ENCODE measurements at places on chromosomes 7 and 10.

GRCh38 chr7:157189405-157189804, 50.7 kb downstream of the UBE3C start:
- DNase-seq = no peak

GRCh38 chr7:150465414-150465813, 15.0 kb downstream of the GIMAP8 start:
- DNase-seq = no peak

GRCh38 chr10:119313644-119314043, 106.3 kb downstream of the GRK5 start:
- no peak for DNase-seq

DNA sequence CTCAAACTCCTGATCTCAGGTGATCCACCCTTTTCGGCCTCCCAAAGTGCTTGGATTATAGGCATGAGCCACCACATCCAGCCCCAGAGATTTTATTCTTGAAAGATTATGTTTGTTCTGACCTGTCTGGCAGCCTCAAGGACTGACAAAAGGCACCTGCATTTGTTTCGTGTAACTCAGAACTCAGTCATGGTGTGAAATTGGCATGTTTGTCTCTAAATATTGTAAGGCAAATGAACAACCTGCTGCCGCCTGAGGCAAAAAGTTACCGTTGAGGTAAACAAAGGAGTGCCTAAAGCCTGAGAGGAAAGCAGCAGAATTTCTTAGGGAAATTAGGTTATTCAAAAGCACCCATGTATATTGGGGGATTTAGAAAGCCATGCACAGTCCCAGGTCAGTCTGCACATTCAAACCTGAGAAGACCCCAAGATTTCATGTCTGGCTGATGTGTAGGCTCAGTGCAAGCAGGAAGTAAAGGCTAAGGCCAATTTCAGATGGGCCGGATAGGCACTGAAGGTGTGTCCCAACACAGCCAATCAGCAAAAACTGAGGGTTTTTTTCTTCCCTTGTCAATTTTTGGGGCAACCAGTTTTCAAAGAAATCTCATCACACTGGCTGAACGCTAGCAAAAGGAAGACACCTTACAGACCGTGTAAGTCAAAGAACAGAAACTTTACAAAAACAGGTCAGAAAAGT, 33.3 kb upstream of the HHEX start:
- no peak for DNase-seq

GRCh38 chr10:60130130-60130579, 223.8 kb upstream of the CCDC6 start:
- no peak for DNase-seq

DNA sequence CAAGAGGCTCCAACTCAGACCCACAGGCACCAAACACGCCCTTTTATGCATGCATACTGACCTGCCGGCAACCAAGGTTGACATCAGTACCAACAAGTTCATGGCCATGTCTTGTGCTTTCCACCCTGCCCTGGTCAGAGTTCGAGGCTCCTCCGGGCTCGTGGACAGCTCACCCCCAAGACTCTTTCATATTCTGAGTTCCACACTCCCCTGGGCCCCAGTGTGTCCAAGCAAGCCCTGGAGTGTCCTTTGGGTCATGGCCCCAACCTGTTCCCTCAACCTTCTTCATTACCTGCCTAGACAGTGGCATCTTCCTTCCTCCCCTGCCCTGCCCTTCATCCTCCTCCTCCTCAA, 40.5 kb downstream of the HIF1AN start:
- DNase-seq = no peak

DNA sequence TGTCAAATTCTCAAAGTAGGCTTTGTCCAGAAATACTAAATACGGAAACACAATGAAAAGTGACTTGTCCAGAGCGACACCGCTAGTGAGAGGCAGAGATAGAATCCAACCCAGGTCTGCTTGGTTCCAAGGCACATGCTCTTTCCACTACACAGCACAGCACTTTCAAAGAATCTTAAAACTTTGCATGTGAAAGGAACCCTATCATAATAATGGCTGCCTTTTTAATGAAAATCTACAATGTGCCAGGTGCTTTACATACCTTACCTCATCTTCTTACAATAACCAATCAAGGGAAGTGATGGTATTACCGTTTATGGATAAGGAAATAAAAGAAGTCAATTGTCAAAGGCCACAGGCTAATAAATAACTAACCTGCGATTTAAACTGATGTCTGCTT, 2.6 kb downstream of the CHCHD3 start:
- DNase-seq = no peak

DNA sequence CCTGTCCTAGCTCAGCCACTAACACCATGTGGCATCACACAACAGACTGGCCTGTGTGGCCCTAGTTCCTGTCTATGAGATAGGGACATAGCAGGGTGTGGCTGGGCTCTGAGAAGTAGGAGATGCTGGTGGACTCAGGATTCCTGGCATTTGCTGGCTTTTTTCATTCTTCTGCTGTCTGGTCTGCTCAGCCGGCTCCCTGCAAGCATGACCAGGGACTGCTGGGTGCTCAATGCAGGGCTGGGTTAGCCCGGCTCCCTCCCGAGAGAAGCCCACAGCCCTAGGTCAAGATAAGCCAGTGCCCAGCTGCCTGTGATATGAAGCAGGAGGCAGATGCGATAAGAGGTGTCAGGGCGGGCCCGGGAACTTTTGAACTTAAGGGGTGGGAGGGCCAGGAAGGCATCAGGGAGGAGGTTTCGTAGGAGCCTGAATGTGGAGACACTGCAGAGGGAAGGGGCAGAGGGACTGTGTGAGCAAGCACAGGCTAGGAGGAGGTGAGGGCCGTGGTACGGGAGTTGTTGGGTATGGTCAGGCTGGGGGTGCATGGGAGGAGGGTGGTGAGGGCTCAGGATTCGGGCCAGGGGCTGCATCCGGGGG, 3.5 kb downstream of the AQP1 start:
- peak; percentile 83 for DNase-seq

DNA sequence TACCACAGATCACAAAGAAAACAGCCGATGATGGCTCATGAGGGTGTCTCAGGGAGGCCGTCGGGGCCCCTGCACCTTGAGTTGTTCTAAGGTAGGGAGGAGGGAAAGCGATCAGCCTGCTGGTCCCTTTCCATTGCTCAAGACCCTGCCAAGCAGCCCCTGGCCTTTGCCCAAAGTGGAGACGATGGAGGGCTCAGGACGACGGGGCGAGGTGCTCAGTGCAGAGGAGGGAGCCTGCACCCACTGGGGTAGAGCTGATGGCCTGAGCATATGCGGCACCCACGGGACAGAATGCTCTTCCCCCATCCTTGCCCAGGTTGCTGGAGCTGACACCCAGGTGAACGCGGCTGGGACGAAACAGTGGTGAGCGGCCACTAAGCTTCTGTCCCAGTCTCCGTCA, 58.3 kb upstream of the FAM20C start:
- no peak for DNase-seq

DNA sequence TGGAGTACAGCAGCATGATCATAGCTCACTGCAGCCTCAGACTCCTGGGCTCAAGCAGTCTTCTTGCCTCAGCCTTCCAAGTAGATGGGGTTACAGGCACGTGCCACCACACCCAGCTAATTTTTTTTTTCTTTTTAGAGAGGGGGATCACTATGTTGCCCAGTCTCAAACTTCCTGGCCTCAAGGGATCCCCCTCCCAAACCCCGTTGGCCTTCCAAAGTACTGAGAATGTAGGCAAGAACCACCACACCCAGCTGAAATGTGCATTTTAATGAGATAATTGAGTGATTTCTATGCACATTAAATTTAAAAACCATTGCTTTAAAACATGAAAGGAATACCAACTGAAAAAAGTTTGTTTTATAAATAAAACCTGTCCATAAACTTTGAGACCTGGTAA, 25.6 kb downstream of the MARCHF5 start:
- DNase-seq = no peak

GRCh38 chr7:30744075-30744417, 7.9 kb upstream of the INMT start:
- DNase-seq = no peak

DNA sequence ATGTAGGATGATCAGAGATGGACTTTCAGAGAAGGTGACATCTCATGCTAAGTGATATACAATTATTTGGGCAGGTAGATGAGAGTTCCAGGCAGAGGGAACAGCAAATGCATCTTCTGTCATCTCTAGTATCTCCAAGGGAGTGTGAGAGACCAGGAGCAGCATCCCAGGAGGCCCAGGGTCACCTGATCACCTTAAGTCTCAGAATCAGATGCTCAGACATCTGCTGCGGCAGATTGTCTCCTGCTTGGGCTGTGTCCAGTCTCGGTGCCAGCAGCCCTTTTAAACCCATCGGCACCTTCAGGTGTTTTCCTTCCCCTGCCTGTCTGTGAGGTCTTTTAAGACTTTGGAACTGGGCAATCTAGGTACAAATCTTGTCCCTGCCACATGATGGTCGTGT, 690.6 kb downstream of the LRMDA start:
- DNase-seq = no peak

DNA sequence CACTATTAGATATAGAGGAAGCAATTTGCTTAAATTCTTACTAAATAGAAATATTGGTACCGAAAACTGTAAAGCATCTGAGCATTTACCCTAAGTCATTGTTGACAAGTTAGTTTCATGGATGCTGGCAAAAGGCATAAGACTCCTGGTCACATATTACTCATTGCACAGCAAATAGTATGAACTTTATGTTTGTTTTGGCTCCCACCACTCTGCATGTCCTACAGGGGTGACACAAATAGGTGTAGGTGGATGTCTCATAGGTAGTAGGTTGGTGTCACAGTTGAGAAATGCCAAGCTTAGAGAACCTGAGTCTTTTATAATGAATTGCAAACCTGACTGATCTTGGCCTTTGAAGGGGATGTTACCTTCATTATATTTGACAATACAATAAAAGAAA, 199.6 kb upstream of the SEMA3D start:
- DNase-seq = no peak

DNA sequence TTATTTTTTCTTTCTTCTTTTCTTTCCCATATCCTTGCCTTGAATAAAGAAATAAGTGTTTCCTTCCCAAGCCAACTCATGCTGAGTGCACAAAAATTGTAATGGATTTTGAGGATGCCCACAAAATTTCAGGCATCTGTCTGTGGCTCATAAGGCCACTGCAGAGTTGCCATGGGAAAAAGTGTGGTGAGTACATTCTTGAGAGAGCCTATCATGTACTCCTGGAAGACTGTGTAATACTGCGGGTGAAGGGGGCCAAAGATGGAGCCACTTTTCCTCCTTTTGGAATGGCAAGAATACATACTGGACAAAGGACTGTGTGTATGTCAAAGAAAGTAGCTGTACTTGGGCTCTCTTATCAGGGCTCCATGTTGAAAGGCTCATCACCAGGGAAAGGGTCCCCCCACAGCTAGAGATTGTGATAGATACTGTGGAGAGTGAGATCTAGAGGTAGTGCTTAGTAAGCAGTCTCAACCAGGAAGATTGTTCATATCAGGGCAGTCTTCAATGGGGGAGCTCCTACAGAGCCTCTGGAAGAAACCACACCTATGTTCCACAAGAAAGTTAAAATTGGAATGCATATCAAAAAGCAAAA, 341.6 kb upstream of the KCND2 start:
- no peak for DNase-seq

- no peak for DNase-seq
These were observed 25.5 kb downstream of the OGDHL start for GRCh38 chr10:49736564-49737113.

DNA sequence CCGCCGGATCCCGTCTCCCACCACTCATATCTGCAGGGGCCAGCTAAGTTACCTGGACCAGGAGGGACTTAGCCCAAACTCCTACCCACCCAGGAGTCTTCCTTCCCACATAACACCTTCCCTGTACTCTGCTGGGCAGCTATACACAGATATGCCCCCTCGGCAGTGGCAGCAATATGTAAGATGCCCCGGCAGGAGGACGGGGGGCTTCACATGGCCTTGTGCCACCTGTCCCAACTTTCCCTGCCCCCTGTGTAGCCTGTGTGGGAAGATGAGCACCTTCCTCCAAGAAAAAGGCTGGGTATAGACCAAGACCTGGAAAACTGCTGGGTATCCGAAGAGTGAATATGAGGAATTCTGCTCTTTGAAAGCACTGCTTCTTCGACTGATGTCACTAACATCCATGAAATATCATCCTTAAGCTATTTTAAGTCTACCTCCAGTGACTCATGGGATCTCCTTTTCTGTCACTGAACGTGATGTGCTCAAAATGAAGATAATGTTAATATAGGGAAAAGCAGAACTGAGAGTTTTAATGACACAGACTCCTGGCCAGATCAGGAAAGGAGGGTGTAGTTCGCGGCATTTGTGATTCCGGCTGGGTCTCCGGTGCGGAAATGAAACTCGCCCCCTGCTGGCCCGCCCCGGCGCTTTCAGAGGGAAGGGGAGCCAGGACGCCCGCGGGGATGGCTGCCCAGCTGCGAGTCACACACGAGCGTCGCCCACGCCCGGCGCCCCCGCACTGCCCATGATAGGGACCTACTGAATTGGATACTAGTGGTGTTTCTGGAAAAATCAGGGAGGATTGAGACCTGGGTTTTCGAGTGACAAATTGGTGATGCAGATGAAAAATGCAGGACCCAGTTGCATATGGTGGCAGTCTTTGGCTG, 256.9 kb upstream of the NFE2L3 start:
- DNase-seq = peak; percentile 51

GRCh38 chr7:116708861-116709260, 36.9 kb downstream of the MET start:
- no peak for DNase-seq

- DNase-seq = no peak
These were observed 26.3 kb downstream of the LGI1 start for GRCh38 chr10:93784059-93784458.

DNA sequence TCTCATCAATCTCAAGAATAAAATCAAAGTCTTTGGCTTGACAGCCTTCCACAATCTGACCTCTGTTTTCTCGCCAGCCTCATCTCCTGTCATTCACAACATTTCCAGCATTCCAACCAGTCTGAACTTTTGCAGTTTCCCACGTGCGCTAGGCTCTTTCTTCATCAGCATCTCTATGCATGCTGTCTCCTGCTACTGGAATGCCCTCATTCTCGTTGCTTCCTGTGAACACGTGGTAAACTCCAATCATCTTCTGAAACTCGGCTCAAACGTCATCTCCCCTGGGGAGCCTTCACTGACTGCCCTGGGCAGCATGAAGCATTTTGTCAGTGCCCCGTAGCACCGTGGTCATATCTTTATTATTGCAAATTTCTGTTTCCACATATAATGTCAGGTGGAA, 12.2 kb upstream of the RSBN1L start:
- no peak for DNase-seq

DNA sequence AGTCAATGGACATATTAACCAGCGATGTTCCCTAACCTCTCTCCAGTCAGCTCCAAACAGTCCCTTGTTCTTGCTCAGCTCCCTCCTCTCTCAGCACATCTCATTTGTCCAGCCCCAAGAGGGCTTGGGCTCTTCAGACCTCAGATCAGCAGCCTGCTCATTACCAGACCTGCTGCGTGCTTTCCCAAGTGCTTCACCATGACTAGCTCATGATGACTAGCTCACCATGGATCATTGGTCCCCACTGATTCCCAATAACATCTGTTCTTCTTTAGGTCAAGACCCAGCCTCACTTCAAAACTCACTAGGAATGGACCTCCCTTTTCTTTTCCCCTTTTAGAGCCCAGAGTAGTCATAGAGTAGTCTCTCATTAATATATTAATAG, 121.9 kb downstream of the SLC16A9 start:
- DNase-seq = no peak

- no peak for DNase-seq
These were observed 181.9 kb upstream of the TCF7L2 start for GRCh38 chr10:112768121-112768520.

- no peak for DNase-seq
These were observed 135.1 kb upstream of the TRIM24 start for GRCh38 chr7:138324941-138325340.

GRCh38 chr10:27865221-27865635, 119.6 kb upstream of the MKX start:
- DNase-seq = no peak

Data from hematopoietic multipotent progenitor cell treated with erythropoietin and hydrocortisone succinate and interleukin-3 and kit ligand, for 15 days (in vitro differentiated cells).